ENCODE measurements at places on chromosomes 7 and 10. TPM values are rescaled to one million over a fixed set of nuclear protein-coding genes. Genes with fewer than 3 reads are reported as not detected.

GRCh38 chr10:54434782-54435181 lies 366.2 kb downstream of the PCDH15 start:
- no peak for DNase-seq

GRCh38 chr7:92368741-92369140 lies 78.5 kb upstream of the GATAD1 start:
- DNase-seq: no peak

GRCh38 chr7:41175435-41175834 lies 527.5 kb downstream of the INHBA start:
- no peak for DNase-seq

- DNase-seq: peak; percentile 71
These were observed 30.7 kb upstream of the EPC1 start for GRCh38 chr10:32377458-32378259.

DNA sequence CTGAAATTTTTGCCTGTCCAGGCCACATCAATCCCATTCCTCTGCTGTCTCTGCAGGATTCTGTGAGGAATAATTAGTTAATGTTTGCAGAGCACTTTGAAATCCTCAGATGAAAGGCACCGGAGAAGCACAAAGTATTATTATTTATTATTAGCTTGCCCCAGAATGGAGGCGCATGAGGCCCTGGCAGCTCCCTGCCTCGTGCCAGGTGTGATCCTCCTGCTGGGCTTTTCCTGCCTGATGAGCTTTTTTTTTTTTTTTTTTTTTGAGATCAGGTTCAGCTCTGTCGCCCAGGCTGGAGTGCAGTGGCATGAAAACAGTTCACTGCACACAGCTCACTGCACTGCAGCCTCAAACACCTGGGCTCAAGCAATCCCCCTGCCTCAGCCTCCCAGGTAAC lies 65.2 kb downstream of the TCF7L2 start:
- DNase-seq: no peak

- DNase-seq: peak; percentile 81
These were observed 7.8 kb downstream of the CPA5 start for GRCh38 chr7:130352194-130353074.

DNA sequence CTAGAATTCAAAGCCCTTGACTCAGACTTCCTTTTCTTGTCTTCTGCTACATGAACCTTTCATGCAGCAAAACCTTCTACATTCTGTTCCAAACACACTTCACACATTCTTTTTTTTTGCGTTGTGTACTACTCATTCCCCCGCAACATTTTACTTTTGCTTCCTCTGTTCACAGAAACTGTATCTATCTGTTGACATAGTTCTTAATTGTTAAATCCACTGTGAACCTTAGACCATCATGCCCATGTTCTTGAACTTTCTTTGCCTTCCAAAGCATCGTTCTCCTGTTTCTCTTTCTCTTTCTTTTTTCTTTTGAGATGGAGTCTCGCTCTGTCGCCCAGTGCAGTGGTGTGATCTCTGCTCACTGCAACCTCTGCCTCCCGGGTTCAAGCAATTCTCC lies 14.2 kb downstream of the CCSER2 start:
- no peak for DNase-seq

GRCh38 chr7:11613292-11613930 lies 218.6 kb downstream of the THSD7A start:
- no peak for DNase-seq

- DNase-seq: no peak
These were observed 19.4 kb upstream of the GATA3 start for GRCh38 chr10:8035006-8035640.

DNA sequence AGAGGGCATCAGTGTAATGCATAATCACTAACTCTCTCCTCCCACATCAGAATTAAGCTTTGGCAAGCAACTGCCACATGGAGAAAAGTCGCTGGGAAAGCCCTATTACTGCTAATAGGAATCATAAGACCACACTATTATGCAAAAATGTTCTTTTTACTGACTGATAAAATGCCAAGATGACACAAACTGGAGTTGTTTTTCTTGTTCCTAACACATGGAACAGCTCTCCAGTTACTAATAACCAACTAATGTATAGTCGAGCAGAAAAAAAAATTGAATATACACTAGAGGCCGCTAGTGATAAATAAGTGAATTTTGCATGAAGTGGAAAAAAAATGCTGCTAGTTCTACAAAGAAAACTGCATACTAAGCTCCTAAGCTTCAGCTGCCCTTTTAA lies 165.6 kb downstream of the TPK1 start:
- DNase-seq: peak; percentile 8

DNA sequence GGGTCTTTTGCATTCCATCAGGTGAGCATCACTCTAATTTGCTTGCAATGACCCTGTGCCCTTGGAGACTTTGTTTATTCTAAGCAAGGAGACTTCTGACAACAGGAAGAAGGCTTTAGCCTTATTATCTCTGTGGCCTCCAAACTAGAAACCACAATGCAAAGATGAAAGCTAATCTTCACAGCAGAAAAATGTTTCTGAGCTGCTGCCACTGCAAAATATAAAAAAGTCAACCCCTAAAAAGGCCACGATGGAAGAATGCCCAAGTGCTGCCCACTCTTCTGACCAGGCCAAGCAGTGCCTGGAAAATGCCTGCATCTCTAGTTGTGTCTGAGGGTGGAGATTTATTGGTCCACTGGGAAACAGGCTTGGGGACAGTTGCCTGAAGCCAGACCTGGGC lies 299.9 kb downstream of the C7orf25 start:
- no peak for DNase-seq

DNA sequence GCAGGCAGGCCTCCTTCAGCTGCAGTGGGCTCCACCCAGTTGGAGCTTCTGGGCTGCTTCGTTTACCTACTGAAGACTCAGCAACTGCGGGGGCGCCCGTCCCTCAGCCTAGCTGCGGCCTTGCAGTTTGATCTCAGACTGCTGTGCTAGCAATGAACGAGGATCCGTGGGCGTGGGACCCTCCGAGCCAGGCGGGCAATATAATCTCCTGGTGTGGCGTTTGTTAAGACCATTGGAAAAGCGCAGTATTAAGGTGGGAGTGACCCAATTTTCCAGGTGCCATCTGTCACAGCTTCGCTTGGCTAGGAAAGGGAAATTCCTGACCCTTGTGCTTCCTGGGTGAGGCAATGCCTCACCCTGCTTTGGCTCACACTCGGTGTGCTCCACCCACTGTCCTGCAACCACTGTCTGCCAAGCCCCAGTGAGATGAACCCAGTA lies 159.2 kb upstream of the FOXP2 start:
- DNase-seq: no peak

DNA sequence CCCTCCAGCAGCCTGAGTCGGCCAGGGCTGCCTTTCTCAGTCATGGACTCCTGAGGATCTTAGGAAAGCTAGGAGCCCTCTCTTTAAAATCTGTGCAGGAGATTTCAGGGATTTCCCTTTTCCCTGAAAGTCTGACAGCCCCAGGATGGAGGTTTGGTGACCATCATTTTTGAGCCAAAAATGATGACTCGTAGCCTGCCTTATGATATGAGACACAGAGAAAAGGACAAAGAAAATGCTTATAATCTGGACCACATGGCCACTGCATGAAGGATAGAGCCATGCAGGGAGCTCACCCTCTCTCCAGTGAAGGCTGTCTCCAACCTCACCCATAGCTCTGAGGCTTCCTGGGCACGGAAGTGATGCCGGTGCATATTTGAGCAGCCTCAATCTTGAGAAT lies 106.6 kb upstream of the CHST15 start:
- no peak for DNase-seq

DNA sequence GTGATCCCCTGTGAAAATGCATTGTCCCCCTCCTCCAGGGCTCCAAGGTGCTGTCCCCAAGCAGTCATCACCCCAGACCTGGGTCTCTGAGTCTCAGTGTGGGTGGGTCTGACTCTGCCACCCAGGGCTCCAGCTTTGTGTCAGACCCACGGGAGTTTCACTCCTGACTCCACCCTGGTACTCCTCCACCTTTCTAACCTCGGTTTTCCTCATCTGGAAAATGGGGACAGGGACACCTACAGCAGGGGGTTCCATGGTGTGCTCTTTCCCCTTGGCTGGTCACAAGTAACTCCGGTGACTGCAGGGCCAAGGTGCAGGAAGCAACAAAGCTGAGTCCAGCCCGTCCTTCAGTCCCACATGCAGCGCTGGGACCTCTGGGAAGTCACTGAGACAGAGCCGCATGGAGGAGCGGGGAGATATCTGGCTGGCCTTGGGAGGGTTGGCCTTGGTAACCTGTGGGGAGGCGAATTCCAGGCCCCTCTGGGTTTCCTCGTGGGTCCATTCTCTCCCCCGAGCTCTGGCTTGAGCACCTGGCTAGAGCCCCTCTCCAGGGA lies 41.8 kb upstream of the RABGEF1 start:
- no peak for DNase-seq

GRCh38 chr7:155486783-155487508 lies 29.0 kb downstream of the EN2 start:
- DNase-seq: no peak

Gene PIP
- polyA plus RNA-seq: not detected

Gene SERPINE1
- polyA plus RNA-seq: 5.0 TPM

Gene PIK3AP1
- polyA plus RNA-seq: 2.9 TPM

Gene LIPN
- polyA plus RNA-seq: not detected

Gene STEAP4
- polyA plus RNA-seq: 5.1 TPM

Gene AQP1
- polyA plus RNA-seq: 91.5 TPM

Gene SAMD9
- 4.0 TPM for polyA plus RNA-seq

Gene CLEC2L
- 1.3 TPM for polyA plus RNA-seq

Gene NPFFR1
- polyA plus RNA-seq: 0.04 TPM

Gene SPDYE8
- polyA plus RNA-seq: 0.30 TPM

Gene OR2F1
- not detected for polyA plus RNA-seq

Gene NUTM2D
- 7.5 TPM for polyA plus RNA-seq

Gene NODAL
- polyA plus RNA-seq: not detected

Gene PVRIG
- 3.5 TPM for polyA plus RNA-seq

Gene SLC37A3
- 26.8 TPM for polyA plus RNA-seq

Gene EPHB6
- polyA plus RNA-seq: 6.3 TPM

Gene NKX1-2
- not detected for polyA plus RNA-seq
